Stimulated activated CD8-positive, alpha-beta memory T cell treated with anti-CD3 and anti-CD28 coated beads, Interleukin-12 subunit alpha, Interleukin-12 subunit beta, amount 100 ng/mL, for 1 hour (primary cell): ENCODE measurements at places on chromosomes 2 and 18.
A peak's percentile ranks its signal among the peaks of the same experiment; 100 is the strongest.

DNA sequence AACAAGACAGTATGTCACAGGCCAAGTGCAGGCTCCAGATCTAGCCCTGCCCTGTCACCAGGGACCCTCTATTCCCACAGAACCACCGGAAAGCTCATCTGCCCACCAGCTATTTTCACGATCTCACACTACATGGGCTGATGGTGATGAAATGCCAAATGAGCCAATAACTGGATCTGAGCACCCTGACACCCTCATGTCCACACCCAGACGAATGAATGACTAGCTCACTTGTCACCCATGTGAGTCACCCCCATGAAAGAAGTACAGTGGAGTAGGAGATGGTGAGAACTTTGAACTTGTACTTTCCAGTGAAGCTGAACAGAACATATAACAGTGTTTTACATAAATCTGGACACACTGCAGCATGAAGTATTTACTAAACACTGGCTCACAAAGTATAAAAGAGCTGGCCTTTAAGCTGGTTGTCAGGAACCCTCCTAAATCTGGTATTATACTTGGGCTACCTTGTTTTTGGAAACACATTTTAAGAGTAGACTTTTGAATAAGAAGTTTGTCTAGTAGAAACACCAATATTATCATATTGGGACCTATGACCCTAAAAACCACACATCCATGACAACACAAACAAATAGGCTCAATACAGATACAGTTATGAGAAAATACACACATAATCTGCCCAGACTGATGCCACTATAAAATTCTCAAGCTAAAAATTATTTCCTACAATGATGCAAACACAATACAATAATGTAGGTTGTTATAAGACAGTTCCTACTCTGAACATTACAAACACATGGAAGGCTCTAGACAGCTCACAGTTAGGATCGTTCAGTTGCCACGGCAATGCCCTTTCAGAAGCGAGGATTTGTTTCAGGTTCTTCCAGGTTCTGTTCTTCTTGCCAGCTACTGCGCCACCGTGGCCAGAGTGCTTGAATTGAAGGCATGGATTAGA is 19.0 kb downstream of the INO80C start:
- no peak for DNase-seq

DNA sequence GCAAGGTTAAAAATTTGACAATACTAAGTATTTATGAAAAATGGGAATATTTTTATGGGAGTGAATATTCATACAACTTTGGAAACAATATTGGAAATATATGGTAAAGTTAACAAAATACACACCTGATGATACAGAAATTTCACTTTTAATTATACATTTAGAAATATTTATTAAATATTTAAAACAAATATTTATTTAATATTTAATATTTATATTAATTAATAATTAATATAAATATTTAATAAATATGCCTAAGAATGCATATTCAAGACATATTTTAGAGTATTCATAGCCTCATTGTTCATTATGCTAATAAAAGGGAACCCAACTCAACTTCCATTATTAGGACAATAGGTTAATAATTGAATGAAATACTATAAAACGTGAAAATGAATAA is 7.0 kb upstream of the DYNAP start:
- no peak for DNase-seq

DNA sequence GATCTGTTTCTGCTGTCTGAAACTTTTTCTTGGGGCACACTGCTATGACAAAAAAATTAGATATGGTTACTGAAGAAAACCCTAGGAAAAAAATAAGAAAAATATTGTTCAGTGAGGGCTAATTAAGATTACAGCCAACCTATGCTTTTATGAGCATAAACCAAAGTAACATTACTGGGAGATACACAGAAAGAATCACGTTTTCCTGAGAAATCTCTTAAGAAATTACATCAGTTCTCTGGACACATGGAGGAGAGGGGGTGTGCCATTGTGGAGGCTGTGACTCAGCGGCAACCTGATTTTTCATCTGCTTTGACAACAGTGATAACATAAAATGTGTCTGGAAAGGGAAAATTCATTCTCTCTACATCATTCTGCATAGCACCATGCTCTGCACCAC is 13.4 kb upstream of the NMI start:
- DNase-seq, result no peak

GRCh38 chr2:127675331-127676261 is at the start of gene LIMS2:
Gene LIMS2 (minus strand): TSS chr2:127675530. CDS start chr2:127675024, 506 bp downstream.
- no peak for DNase-seq

DNA sequence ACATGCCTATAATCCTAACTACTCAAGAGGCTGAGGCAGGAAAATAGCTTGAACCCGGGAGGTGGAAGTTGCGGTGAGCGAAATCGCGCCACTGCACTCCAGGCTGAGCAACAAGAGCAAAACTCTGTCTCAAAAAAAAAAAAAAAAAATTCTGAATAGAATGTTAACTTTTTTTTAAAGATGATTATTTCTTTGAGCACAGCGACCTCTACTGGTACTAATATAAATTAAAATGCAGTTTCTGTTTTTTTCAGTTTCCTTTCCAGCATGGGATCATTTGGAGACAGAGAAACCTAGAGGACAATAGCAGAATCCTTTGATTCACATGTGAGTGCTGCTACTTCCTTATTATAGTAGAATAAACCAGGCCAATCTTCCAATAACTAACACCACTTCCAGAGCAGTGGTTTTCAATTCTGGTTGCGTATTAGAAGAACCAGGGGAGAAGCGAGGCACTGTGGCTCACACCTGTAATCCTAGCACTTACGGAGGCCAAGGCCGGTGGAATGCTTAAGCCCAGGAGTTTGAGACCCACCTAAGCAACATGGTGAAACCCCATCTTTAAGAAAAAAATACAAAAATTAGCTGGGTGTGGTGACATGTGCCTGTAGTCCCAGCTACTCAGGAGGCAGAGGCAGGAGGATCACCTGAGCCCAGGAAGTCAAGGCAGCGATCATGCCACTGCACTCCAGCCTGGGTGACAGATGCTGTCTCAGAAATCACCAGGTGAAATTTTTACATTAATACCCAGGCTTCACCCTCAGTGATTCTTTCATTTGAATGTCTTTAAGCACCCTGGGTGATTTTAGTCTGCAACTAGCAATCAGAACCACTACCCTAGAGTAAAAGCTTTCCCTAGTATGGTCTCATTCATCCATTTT is 10.1 kb downstream of the SRSF7 start:
- DNase-seq, result no peak

GRCh38 chr2:216557820-216558219 is 59.2 kb downstream of the RPL37A start:
- DNase-seq, result no peak

DNA sequence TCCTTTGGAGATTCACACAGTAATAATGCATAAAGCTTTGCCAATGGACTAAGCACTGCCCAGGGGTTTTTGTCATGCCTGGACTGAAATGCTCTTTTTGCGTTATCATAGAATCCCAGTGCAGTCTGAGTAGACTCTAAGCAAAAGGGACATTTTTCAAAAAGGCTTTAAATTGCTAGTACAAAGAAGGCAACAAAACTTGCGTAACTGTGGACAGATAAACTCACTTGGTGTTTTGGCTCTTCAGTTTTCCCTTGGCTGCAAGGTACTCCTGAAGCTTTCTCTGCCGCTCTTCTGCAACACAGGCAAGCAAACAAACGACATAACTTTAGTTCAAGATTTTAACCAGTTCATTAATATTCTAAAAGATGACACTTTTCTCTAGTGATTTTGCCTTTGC is 2.1 kb downstream of the CKAP2L start:
- no peak for DNase-seq

GRCh38 chr2:73092146-73092783 is 20.5 kb downstream of the RAB11FIP5 start:
- no peak for DNase-seq

GRCh38 chr2:200778038-200778437 is 33.7 kb upstream of the BZW1 start:
- DNase-seq, result no peak

DNA sequence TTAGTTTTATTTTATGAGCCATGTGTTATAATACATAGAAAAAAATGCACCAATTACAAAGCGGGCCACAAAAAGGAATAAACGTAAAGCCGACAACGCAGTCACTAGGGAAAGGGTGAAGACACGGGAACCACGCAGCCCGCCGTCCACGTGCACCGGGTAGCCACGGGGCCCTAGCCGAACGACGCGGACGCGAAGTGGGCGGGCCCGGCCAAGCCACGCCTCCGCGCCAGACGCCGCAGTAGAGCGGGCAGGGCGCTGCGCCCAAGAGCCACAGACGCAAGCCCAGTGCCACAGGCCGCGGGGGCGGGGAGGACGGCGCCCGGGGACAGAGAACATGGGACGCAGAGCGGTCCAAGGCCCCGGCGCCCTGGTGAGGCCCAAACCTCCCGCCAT is at the start of gene DUSP28:
TSS of gene DUSP28 (plus strand) at position 274 of the 396 bp plus-strand sequence. CDS start 328 bp downstream, outside the sequence.
- peak; percentile 72 for DNase-seq

DNA sequence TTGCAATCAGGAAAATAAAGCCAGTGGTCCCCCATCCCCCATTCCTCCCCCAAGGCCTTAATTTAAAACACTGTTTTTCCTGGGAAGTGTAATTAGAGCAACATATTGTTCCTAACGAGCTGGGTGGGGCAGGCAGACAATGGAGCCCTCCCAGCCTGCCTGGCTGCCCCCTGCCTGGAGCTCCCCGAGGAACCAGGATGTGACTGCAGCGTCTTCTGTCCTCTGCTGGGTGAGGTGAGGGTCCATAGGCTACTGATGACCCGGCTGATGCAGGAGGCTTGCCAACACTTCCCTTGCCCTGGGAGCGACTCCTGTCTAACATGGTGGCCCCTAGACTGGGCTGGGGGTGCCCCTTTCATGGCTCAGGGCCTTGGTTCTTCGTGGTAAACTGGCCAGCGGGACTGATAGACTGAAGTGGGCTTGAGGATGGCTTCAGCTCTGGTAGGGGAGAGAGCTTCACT is 152.4 kb downstream of the DYSF start:
- no peak for DNase-seq

DNA sequence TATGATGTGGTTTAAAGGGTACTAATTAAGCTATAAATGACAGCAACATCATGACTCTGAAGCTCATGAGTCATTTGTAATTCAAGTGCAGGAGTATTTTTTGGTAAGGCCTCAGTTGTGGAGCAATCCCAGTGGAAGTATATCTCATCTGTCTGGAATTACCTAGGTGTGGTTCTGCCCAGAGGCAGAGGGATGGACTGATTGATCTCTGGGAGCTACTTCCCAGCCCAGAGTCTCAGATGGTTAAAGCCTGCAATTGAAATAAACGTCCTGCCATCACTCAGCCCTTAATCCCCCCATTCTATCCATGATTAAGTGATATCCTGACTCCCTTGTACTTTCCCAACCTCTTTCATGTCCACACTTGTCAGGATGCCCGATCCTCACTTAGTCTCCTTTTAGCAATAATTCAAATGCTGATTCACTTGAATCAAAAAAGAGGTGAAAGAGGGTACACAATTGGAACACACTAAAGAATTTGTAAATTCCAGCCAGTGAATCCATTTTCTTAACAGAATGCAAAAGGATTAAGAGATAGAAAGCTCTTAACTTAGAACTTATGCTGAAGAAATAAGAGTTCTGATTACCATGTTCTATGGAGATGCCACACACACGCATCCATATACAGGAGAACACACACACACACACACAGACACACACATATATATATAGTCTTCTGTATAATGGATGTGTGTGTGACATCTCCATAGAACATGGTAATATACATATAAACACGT is 664.4 kb downstream of the NYAP2 start:
- no peak for DNase-seq

- DNase-seq, result no peak
Measured at GRCh38 chr2:239212929-239213642, 187.7 kb downstream of the HDAC4 start.

GRCh38 chr2:99688699-99689098 is 198.9 kb upstream of the REV1 start:
- DNase-seq, result no peak

DNA sequence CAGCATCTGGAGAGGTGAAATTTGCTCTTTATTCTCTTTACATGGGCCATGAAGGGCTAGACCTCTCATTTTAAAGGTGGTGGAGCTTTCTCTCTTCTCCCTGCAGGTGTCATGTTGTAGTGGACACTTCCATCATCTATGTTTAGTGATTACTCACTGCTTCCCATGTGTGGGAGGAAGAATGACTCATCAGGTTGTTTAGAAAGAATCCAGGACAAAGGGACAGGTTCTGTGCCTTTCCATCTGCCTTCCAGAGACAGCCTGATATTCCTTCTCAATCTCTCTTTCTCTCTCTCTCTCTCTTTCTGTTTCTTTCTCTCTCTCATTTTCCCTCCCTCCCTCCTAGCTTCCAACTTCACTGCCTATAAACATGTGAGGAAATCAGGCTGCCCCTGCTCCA is 38.7 kb downstream of the SCG2 start:
- no peak for DNase-seq

DNA sequence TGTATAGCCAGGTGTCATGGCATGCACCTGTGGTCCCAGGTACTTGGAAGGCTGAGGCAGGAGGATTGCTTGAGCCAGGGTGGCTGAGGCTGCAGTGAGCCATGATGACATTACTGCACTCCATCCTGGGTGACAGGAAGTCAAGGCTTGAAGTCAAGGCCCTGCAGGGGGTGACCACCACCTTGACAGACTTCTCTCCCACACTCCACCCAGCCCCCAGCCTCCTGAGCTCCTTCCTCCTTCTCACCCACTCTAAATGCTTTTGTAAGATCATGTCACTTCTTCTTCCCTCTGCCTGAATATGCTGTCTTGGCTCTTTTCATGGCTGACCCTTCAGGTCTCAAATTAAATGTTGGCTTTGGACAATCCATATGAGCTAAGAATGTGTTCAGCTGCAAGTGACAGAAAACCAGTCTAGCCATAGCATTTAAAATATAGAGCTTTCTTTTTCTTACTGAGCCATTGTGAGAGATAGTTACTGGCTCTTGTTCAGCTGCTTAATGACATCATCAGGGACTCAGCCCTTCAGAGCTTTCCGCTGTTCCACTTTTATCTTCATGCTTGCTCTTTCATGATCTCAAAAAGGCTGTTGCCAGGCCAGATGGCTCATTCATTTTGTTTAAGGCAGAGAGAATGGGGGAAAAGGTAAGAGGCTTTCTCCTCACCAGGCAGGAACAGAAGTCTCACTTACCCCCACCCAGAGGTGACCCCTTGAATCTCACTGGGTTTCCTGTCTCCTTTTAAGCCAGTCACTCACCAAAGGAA is 36.7 kb upstream of the TTC39C start:
- DNase-seq, result no peak
